ENCODE measurements at places on chromosomes 2 and 18.

GRCh38 chr2:217934321-217935131 lies 68.3 kb downstream of the TNS1 start:
- DNase-seq, result no peak

DNA sequence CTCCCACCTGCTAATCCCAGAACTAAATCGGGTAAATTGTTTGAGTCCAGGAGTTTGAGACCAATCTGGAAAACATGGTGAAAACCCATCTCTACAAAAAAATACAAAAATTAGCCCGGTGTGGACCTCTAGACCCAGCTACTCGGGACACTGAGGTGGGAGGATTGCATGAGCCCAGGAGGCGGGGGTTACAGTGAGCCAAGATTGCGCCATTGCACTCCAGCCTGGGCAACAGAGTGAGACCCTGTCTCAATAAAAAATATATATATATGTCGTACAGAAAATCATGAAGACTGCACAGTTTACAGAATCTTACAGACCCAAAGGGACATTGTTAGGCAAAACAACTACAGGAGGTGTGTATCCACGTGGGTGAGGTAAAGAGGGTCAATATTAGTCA lies 4.0 kb upstream of the DPY30 start:
- DNase-seq, result no peak

DNA sequence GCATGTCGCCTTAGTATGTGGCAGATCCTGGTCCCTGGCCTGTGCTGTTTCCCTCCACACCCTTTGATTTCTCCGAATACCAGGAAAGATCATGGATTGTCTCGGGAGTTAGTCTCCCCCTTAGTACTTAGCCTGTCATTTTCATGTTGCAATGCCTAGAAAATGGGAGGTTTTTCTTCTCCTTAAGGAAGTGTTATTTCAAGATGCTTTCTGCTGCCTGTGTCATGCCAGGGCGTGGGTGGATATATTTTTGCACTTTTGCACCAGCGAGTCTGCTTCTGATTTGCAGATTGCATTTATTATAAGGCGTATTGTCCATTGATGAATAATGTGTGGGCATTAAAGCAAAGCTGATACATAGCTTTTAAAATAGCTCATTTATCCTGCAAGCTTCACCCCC lies 223.5 kb downstream of the NEDD4L start:
- no peak for DNase-seq

- no peak for DNase-seq
Measured at GRCh38 chr2:20353241-20353992, 2.8 kb upstream of the PUM2 start.

DNA sequence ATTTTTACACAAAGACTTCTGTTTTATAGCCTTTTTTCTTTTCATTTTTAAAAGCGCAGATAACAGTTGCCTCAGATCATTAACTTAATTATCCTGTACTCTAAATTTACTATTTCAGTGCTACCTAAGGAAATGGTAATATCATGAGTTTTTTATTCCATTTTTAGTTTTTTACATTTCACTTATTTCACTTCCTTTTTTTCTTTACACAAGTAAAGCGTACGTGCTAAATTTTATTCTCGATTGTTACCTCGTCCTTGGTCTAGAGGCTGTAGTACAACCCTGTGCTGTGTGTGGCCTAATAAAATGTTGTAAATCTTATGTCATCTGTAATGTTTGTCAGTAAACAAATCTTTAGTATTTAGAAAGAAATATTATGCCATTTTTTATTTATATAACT lies 49.2 kb downstream of the CRIM1 start:
- no peak for DNase-seq

DNA sequence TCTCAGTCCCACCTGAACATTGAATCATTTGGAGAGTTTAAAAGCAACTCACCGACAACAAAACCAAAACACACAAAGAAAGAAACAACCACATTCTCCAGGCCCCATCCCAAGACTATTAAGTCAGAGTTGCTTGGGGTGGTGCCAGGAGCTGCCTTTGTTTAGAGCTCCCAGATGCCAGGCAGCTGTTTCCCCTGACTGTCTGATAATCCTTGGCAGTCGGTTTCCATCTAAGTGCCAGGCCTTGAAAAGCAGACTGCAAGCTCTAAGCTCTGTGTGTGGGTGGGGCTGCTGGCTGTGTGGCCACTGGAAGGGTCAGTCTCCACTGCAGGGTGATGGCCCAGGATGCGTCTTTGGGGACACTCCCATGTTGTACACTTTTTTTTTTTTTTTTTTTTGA lies 255.3 kb upstream of the AGAP1 start:
- DNase-seq, result no peak

GRCh38 chr18:48226401-48226800 lies 182.8 kb downstream of the ZBTB7C start:
- no peak for DNase-seq

DNA sequence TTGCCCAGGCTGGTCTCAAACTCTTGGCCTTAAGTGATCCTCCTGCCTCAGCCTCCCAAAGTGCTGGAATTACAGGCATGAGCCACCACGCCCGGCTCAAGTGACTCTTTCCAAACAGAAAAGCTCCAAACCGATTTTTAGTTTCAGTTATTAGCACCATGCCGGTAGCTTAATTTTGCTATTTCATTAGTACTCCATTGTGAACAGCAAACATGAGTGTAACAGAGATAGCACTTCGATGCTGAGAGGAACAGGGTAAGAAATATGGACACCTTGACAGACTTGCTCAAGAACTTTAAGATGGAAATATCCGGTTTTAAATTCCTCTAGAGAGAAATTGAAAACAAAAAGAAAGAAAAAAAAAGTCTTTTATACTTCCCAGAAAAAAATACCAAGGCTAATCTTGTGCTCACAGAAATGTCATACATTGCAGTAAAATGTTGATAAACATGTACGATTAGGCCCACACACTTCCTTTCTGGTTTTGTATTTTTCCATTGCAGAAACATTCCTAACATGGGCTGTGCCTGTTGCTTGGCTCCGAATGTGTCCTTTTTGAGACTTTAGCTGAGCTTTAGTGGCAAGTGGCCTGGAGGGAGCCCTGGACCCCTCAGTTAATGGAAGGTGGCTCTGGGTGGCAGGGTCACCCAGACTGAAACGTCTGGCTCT lies 18.3 kb downstream of the FHL2 start:
- no peak for DNase-seq

GRCh38 chr2:64359171-64359891 lies 94.6 kb upstream of the LGALSL start:
- no peak for DNase-seq

GRCh38 chr2:102059151-102059550 lies 67.4 kb downstream of the IL1R2 start:
- no peak for DNase-seq

DNA sequence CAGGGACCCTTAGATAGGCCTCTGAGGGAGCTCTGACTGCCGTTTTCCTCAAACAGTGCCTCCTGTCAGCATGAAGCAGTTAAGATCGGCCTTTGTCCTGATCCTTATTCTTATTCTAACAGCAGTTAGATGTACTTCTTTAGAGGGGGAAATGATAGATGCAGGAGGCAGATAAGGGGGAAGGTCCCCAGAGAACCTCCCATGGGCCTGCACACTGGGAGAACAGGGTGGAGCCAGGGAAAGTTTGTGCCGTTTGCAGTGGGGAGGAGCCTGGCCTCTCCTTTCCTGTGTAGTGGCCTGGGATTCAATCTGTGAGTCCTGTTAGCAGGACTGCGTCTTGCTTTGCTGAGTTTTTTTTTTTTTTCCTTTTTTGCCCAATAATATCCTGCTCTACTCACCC lies 7.9 kb upstream of the INPP4A start:
- no peak for DNase-seq

GRCh38 chr2:26470601-26471260 lies 7.2 kb downstream of the OTOF start:
- DNase-seq, result no peak

DNA sequence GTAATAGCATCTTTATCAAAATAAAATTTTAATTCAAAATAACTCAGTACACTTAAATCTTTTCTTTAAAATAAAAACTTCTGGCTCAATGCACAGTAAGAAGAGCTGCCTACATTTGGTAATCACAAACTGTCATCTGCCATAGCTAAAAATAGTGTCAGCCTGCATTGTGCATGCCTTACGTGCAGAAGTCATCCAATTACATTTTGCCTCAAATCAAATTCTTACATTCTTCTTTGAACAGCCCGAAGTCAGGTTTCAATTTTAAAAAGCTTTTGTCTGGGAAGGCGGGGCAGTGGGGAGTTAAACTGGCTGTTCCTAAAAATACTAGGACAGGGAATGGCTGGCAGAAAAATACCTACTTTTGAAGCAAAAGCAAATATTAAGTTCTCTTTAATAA lies 51.1 kb downstream of the RTN4 start:
- no peak for DNase-seq

Data from iPS-NIHi11 (cell line).